ENCODE measurements at places on chromosomes 1 and 21. TPM values are rescaled to one million over a fixed set of nuclear protein-coding genes. Genes with fewer than 3 reads are reported as not detected.

POU3F1 gene
- polyA plus RNA-seq, result not detected

PRELP gene
- polyA plus RNA-seq, result 0.26 TPM

SMYD2 gene
- polyA plus RNA-seq, result 23.1 TPM

DNA sequence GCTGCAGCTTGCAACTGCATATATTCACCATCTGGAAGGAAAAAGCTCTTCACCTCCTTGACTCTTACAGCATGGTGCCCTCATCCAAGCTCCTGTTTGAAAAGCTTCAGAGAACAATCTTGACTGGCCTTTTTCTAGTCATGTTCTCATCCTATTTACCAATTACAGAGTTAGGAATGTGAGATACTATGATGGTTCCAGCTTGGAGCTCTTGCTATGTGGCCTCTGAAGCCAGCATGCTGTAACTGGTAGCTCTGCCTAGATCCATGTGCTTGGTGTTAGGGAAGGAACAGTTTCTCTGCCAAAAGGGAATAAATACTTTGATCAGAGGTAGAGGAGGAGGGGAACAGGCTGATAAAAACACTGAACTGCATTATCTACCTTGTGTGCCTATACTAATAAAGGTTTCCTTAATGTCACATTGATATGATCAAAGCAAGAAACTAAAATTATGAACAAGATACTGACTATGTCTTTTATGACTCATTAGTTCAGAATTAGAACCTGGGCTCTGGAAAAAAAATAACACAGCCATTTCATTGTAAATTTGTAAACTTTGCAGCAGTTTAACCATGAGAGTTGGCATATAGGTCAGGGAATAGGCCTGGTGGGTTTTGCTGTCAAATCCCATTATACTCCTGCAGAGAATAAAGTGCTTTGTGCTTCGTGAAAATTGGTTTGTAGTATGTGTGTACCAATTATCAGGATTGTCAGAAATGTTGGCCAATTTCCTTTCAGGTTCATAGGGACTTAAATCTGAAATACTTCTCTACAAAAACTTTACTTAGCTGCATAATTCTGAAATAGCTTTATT is 92.7 kb downstream of the LEPR start:
- H3K36me3 ChIP-seq, result no peaks in the 10 kb centered on the region
- DNase-seq, result no peak
- H3K4me3 ChIP-seq, result no peak overlapping the region

DNA sequence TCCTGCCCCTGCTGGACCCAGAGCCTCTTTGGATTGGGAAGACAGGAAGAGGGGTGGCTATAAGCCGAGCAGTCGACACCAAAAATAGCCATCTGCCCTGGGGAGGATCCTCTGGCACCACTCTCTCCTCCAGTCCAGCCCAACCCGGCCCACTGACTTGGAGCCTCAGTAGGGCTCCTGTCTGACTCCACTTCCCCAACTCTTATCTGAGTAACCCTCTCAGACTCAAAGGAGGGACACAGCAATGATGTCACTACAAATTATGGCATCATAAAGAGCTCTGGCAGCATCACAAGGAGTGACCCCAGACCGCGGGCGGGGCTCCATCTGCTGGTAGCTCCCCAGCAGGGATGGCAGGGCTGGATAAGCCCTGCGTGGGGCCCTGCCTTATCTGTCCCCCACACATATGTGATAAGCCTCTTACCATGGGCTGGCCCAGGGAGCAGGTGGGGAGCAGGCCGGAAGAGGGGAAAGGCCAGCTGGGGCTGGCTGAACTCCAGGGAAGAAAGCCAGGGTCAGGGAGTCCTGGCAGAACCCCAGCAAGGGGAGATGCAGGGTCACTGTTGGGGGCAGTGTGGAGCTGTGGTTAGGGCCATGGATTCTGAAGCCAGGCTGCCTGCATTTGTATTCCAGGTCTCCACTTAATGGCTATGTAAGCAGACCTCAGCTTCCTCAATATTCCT is 4.6 kb upstream of the SLC6A9 start:
- H3K27ac ChIP-seq, result peak overlapping the region; percentile 74
- H3K4me1 ChIP-seq, result peaks cover 40% of the 10 kb centered on the region
- no peaks in the 10 kb centered on the region for H3K36me3 ChIP-seq
- peak; percentile 64 for DNase-seq
- no peaks in the 10 kb centered on the region for H3K27me3 ChIP-seq
- H3K4me3 ChIP-seq, result no peak overlapping the region
